ENCODE measurements at places on chromosomes 6 and 20.

DNA sequence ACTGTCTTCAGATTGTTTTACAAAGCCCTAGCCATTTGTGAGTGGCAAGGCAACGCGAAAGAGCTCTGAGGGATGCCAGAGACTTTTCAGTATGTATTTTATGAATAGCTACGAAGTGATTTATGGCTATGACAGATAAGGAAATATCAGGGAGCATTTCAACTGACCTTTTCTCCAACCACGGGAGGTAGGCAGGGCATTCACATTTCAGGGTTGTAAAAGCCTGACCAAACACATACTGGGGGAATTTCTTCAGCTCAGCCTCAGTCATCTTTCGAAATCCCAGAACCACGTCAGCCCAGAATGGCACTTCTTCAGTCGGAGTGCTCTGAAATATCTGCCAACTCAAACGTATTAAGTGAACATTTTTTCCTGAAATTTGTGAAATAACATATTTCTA lies 10.8 kb downstream of the DDO start:
- no peak for DNase-seq

DNA sequence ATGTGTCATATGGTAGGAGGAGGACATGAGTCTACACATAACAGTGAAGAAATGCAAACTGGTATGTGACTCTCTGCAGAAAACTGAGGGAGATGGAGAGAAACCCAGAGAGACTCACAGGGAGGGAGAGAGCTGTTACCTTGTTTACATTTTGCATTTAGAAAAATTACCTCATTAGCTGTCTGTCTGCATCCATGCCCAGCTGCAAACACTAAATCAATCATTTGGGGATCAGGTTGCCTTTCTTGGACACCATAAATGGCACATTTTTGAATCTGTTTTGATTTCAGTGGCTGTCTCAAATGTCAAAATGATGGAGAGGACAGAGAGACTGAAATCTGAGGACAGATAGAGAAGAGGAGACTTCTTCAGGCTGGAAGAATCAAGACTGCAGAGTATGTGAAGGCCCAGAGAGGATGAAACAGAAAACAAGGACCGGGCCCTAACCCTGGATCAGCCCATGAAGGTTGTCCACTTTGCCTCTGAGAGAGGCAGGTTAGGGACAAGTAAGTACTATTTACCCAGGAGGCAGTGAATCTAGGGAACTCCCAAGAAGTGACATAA lies 92.2 kb downstream of the UNC5CL start:
- DNase-seq = no peak

GRCh38 chr6:19602434-19603013 lies 234.6 kb upstream of the ID4 start:
- DNase-seq = no peak

DNA sequence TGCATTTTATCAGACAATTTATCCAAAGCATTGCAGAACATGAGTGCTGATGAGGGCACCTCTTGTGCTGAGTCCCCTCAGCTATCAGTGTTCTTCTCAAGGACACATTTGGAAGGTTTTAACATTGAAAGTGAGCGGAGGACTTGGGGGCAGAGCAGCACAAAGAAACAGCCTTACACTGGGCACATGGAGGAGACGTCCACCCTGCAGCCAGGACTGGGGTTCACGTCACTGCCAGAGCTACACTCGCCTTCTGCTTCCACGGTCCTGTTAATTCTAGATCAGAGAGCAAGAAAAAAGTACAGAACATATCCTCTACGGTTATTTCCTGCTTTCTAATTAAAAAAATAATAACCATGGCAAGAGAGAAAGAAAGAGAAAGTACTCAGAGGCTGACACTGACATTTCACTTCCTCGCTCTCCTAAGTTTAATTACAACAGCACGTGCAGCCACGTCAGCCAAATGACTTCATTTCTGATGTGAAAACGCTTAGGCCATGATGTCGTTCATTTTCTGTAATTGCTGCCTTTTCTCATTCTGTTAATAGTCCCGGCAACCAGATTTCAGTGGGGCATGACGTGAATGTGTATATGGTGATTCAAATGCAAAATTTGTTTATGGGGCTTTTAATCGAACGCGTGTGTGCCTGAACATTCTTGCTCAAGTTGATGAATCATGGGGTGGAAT lies 5.1 kb downstream of the PRND start:
- no peak for DNase-seq

DNA sequence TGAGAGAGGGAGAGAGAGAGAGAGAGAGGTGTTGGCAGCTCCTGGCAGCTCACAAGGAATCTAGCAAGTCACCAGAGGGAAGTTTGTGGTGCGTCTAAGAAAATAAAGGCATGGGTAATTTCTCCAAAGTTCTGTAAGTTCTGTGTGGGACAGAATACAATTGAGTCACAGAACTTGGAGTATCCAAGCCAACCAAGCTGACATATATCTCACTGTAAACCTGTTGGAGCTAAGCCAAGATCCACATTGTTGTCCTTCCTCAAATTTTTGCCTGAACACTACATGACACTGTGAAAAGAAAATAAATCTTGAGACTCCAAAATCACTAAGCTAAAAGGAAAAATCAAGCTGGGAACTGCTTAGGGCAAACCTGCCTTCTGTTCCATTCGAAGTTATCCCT lies 436.7 kb downstream of the MEI4 start:
- no peak for DNase-seq

DNA sequence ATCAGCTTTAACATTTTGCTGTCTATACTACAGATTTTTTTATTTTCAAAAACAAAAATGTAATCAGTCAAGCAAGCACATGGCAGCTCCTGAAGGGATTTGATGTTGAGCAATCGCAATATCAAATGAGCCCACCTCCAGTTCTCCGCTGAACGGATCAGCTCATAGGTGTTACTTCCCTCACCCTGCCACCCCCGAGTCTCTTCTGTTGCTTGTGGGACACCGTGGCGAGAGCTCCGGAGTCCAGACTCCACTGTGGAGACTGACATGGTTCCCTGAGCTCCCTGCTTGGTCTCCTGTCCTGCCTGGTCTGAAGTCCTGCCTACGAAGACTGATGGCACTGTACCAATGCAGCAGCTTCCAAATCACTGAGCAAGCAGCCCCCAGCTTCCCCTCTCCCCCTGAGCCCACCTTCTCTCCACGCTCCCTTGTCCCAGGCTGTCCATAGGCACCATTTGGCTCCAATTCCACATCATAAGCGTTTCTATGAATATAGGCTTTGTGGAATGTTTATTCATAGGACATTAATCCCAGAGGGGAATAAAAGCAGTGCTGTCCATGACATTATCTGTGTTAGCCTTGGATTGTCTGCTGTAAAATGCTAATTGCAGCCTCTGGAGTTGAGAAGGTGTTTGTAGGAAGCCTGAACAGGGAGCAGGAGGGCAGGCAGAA lies 162.2 kb downstream of the LY86 start:
- DNase-seq = no peak

GRCh38 chr6:30903236-30903635 lies 4.8 kb upstream of the GTF2H4 start:
- no peak for DNase-seq

GRCh38 chr6:154518396-154518795 lies 7.9 kb upstream of the CNKSR3 start:
- peak; percentile 29 for DNase-seq

GRCh38 chr6:156175971-156176421 lies 601.2 kb upstream of the ARID1B start:
- no peak for DNase-seq

DNA sequence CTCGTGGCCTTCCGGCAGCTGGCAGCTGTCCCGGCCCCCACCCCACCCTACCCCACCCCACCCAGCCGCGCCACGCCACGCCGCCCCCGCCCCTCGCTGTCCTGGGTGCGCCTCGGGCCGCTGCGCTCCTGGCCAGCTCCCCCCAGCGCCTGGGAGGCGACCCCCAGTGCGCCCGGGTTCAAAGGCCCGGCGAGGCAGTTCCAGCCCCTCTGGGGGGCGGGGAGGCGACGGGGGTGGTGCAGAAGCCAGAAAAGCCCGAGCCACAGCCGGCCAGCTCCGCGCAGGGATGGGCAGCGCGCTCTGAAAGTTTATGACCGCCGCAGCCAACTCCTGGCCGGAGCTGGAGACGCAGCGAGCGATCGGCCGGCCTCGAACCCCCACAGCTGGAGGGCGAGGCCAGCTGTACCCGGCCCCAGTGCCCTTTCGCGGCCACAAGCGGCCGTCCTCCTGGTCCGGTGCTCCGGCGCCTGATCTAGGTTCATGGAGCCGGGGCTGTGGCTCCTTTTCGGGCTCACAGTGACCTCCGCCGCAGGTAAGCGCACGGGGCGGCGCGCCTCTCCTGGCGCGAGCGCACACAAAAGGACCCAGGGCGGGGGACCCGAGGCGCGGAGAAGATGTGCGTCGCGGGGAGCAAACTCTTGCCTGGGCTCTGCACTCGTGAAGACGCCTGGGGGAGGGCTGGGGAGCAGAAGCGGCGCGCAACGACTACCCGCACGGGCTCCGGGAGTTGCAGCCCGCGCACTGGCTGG lies at the start of gene EDN3:
TSS of gene EDN3 (plus strand) at position 279 of the 749 bp plus-strand sequence. CDS start at position 481, 202 bp downstream.
- DNase-seq = peak; percentile 71

DNA sequence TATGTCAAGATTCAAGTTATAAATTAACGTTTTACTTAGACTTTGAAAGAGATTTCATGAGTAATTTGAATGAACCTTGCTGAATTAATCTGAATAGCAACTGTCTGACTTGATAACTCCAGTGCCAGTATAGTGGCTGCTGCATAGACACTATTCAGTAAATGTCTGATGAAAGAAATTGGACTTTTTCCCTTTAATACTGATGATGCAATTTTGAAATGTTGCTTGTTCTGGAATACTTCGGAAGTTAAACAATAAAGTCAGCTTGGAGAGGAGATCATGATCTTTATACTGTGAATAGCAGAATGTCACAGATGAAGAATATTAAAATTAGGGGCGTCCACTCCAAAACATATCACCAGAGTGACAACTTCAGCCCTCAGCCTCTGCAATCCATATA lies 3.6 kb upstream of the PGBD1 start:
- no peak for DNase-seq

DNA sequence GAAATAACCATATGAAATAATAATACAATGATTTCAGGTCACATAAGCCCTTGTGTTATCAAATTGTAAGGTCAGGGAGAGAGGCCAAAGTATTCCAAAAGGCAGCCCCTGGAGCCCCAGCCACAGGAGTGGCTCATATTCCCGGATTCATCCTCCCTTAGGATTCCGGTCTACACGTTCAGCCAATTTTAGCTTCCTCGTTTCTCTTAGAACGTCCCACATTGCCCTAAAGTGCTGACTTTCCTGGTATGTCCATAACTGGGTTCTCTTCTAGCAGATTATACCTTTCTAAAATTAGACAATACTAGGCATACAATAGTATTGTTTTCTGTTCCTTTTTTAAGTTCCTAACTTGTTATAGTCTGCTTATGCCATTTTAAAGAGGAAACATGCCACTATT lies 192.7 kb upstream of the NOX3 start:
- DNase-seq = no peak

DNA sequence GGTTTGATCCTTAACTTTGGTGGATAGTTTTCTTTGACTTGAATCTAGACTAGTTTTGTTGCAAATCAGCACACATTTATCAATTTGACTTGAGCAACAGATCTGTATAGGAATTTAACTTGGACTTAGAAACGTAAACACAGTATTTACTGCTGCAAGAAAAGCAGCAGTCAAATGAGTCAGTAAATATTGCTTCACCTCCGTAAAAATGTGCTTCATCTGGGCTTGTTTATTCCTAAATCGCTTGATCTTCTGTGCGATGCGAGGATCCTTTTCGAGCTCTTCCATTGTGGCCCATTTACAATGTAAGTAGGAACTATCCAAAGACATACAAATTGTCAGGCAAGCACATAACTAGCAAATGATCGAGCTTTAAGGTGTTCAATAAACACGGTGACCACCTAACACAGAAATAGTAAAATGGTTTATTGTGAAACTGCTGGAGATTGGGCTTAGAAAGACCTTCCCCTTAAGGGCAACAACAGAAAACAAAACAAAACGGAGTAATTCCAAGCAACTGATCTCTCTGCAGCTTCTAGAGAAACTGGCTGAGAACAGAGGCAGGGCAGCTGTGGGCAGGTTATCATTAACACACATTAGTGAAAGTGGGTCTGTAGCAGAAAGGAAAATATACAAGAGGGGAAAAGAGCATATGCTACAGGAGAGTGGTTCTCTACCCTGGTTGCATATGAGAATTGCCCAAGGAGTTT lies 120.8 kb downstream of the CHD6 start:
- no peak for DNase-seq

DNA sequence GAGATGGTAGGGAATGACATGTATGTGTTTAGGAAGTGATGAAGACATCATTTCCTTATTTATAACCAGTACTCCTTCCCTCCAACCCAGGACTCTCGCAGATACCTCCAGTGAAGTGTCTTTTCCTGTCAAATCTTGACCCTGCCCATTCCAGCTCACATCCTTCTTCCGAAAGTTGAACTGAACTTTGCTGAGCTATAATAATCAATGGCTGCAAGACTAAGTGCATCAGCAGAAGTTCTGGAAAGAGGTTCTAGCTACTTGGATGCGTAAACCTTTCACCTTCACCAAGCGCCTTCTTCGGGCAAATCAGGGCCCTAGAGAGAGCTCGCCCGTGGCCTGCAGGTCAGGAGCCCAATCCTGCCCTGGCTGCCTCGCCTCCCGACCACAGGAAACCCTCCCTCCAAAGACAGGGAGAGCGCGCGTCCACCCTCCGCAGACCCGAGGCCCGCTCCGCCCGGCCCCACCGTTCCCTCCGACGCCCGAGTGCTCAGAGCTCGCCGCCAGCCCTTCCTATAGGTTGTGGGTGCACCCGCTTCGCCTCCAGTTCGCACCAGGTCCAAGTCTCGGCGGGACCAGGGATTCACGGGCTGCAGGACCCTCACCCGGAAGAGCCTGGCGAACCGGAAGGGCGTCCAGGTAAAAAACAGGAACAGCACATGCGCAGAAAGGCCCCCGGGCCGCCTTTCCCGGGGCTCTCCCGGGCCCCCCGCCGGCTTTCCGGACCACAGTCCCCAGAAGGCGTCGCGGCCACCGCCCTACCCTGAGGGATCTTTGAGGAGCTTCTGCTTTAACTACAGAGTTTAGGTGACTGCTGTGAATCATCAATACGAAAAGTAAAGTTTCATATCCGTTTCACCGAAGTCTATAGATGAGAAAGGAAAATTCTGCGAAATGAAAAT lies at the start of gene ZNF334:
TSS of gene ZNF334 (minus strand) at position 617 of the 902 bp plus-strand sequence. CDS start 1,457 bp downstream, outside the sequence.
- DNase-seq = no peak

- no peak for DNase-seq
Measured at GRCh38 chr20:37387519-37388269, 41.8 kb downstream of the SRC start.

DNA sequence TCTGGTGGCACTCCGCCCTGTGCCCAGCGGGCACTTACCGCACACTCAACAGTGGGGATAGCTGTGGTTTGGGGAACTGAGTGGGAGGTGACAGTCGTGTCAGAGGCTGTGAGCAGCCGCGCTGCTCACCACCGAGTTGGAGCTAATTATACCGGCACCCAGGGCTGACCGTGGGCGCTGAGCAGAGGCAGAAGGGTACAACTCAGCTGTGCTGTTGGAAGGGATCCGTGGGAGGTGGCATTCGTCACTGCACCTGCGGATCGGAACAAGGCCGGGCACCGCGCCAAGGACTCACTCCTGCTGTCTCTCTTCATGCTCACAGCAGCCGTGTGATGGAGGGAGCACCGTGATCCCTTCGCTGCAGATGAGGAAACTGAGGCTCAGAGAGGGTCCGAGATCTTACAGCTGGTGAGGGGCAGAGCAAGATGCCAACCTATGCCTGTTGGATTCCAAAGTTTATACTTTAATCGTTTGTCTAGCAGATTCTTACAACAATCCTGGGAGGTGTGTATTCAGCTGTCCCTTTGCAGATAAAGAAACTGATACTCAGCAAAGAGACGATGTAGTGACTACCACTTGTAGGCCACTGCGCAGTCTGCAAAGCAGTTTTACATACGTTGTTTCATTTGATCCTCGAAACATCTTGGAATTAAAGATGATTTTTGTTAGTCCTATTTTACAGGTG lies 713 bp upstream of the ELMO2 start:
- peak; percentile 52 for DNase-seq

GRCh38 chr6:90982051-90982450 lies 395.2 kb upstream of the MAP3K7 start:
- no peak for DNase-seq
